ENCODE measurements at places on chromosomes 12 and 14. TPM values are rescaled to one million over a fixed set of nuclear protein-coding genes. Genes with fewer than 3 reads are reported as not detected.

PPP1R1A gene
- polyA plus RNA-seq: not detected

GPR132 gene
- 17.5 TPM for polyA plus RNA-seq

ACSM4 gene
- not detected for polyA plus RNA-seq

RNF10 gene
- polyA plus RNA-seq: 107 TPM

DBX2 gene
- not detected for polyA plus RNA-seq

CCDC177 gene
- not detected for polyA plus RNA-seq

A2ML1 gene
- not detected for polyA plus RNA-seq

NTN4 gene
- polyA plus RNA-seq: not detected

OVCH1 gene
- polyA plus RNA-seq: not detected

CHPT1 gene
- 15.3 TPM for polyA plus RNA-seq

LMNTD1 gene
- not detected for polyA plus RNA-seq

MYO1A gene
- polyA plus RNA-seq: not detected

MFAP5 gene
- not detected for polyA plus RNA-seq

SERPINA10 gene
- not detected for polyA plus RNA-seq

E2F7 gene
- polyA plus RNA-seq: 0.13 TPM

ZCRB1 gene
- 87.9 TPM for polyA plus RNA-seq

KRT85 gene
- not detected for polyA plus RNA-seq

KRT86 gene
- polyA plus RNA-seq: not detected

KRT71 gene
- polyA plus RNA-seq: not detected

NFATC4 gene
- polyA plus RNA-seq: not detected

BHLHE41 gene
- polyA plus RNA-seq: not detected

NEUROD4 gene
- polyA plus RNA-seq: not detected

CCDC175 gene
- not detected for polyA plus RNA-seq

ENDOU gene
- not detected for polyA plus RNA-seq

TSHR gene
- polyA plus RNA-seq: 4.4 TPM

AHNAK2 gene
- polyA plus RNA-seq: not detected

ERC1 gene
- polyA plus RNA-seq: 5.7 TPM

PTMS gene
- polyA plus RNA-seq: 1.8 TPM

SSPN gene
- polyA plus RNA-seq: not detected

INSM2 gene
- not detected for polyA plus RNA-seq

KRT72 gene
- polyA plus RNA-seq: not detected

CLEC9A gene
- not detected for polyA plus RNA-seq

FOXN4 gene
- polyA plus RNA-seq: 0.11 TPM

PRH1 gene
- polyA plus RNA-seq: 7.1 TPM

TAS2R30 gene
- not detected for polyA plus RNA-seq

RFX4 gene
- not detected for polyA plus RNA-seq

CMKLR1 gene
- 0.30 TPM for polyA plus RNA-seq

ACVRL1 gene
- not detected for polyA plus RNA-seq

TMEM117 gene
- 4.2 TPM for polyA plus RNA-seq

BICD1 gene
- polyA plus RNA-seq: 8.3 TPM

KLRG1 gene
- polyA plus RNA-seq: 16.5 TPM

CDH24 gene
- 0.29 TPM for polyA plus RNA-seq

CMA1 gene
- polyA plus RNA-seq: not detected

FAM161B gene
- polyA plus RNA-seq: 1.3 TPM

NELL2 gene
- polyA plus RNA-seq: 1.5 TPM

COA8 gene
- polyA plus RNA-seq: 55.0 TPM

B4GALNT3 gene
- polyA plus RNA-seq: 1.7 TPM

ESPL1 gene
- 0.05 TPM for polyA plus RNA-seq

CAPZA3 gene
- not detected for polyA plus RNA-seq

CD27 gene
- polyA plus RNA-seq: 707 TPM

PLA2G1B gene
- not detected for polyA plus RNA-seq

BTG1 gene
- polyA plus RNA-seq: 653 TPM

DIO3 gene
- polyA plus RNA-seq: not detected

DHH gene
- not detected for polyA plus RNA-seq
